ENCODE measurements at places on chromosomes 3 and 15.

DNA sequence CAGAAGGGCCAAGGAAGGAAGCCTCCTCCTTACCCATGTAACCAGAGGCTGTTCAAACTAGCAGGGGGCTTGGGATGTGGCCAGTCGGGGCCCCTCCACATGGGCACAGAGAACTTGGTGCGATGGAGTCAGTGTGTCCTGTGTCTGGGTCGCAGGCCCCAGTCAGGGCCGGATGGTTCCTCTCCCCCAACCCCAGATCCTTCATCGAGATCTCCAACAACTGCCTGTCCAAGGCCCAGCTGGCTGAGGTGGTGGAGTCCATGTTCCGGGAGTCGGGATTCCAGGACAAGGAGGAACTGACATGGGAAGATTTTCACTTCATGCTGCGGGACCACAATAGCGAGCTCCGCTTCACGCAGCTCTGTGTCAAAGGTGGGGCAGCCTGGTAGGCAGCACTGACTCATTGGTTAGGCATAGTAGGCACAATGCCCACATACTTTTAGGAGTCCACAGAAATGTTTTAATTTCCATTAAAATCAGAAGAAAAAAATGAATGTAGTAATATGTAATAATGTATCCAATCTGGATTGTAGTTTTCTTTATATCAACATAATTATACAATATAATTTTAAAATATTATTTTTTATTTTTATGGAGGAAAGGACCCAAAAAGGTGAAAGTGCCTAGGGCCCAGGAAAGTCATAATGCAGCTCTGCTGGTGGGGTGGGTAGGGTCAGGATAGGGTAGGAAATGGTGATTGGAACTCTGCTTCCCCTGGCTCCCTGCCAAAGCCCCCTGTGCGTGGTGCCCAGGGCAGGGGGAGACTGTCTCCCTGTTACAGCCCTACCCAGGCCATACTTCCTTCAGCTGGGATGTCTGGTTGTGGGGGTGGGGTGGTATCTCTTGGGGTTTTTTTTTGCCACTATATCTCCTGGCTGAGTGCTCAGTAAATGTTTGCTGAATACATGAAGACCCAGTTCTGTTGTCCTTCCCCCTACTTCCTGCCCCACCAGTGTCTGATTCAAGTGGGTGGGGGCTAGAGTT, 18.6 kb downstream of the DUOX1 start:
- DNase-seq, result no peak

- no peak for DNase-seq
Observed at GRCh38 chr15:92904722-92905571, 4.8 kb downstream of the CHD2 start.

DNA sequence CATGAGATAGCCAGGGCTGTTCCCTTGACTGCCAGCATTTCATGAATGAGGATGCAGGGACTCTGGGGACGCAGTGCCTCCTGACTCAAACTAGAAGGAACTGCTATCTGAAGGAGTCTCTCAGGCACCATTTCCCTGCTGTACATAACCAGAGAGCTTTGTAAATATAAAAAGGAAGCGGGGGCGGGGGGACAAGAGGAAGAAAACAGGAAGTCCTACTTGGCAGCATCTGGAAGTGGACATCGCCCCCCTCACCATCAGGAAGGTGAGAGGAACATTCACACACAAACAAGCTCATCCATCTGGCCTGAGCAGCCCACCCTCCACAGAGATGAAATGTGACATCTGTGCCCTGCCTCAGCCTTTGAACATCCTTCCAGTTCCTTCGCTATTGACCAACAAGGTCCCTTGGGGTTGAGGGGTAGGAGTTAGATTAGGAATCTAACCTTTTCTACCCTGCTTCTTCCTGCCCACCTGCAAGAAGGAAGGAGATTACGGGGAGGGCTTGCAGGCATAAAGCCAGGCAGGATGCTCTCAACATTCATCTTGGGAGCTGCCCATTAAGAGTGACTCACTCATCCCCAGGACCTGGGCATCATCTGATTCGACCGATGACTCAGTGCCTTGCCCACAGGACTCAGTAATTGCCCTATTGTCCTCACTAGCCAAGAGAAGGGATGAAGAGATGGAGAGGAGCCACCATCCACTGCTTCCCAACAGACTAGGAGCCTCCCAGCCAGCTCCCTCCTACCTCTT, 31.9 kb downstream of the SH3BP5 start:
- no peak for DNase-seq

DNA sequence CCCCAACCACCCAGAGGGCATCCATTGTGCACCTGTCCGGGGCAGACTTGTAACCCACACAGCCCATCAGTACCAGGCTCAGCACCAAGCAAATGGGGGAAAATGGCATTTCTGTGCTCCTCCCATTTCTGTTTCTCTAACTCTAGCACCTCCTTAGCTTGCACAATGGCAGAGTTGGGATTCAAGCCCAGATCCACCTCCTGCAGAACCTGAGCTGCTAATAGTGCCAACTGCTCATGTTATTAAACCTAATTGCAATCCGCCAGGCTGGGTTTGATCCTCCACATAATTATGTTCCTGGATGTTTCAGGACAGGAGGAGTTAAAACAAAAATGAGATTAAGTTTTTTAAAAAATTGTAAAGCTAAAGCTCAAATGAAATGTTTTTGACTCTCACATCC, 235.0 kb downstream of the OCA2 start:
- DNase-seq, result no peak

- DNase-seq, result peak; percentile 84
Observed at GRCh38 chr15:78618490-78618934, 2.3 kb downstream of the CHRNA3 start.
